IMR-90 (cell line): ENCODE measurements at places on chromosomes 4 and X. TPM values are rescaled to one million over a fixed set of nuclear protein-coding genes. Genes with fewer than 3 reads are reported as not detected.

SATL1 gene
- total RNA-seq: not detected in 2 replicates

BEX5 gene
- not detected in 2 replicates for total RNA-seq

TEX13D gene
- total RNA-seq: not detected in 2 replicates

ERAS gene
- not detected in 2 replicates for total RNA-seq

DCAF12L1 gene
- not detected in 2 replicates for total RNA-seq

FGG gene
- not detected in 2 replicates for total RNA-seq

MAGEA10 gene
- not detected in 2 replicates for total RNA-seq

DNA sequence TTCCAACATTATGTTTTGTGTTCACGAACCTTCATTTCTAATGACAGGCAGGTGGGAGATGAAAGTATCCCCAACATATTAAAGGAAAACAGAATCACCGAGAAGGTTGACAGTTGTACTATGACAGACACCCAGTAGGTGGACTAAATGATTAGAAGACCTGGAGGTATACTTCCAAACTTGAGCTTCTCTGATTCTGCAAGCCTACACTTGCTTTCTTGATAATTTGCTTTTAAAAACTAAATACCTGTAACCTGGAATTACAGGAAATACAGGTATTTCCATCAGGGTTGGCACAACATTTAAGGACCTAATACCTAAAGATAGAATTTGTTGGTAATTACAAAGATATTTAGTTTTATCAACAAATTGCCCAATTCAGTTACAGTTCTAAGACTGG lies 43.4 kb downstream of the C4orf51 start:
- no peaks in the 10 kb centered on the region for H3K27me3 ChIP-seq
- H3K27ac ChIP-seq: no peak overlapping the region
- no peak for DNase-seq
- no peak overlapping the region for H3K4me3 ChIP-seq

DNA sequence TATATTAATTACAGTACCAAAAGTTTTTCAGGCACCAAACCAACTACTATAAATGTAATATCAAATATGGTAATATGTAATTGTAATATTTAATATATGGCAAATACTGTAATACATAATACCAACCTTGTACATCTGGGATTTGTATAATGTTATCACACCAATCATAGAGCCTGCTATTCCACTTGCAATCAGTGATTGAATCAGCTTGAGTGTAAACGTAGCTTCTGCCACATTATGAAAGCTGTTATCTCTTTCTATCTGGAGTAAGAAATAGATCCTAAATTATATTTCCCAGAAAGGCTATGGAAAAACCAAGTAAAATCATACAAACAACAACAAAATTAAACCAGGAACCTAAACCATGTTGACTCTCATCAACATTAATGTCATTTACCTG lies 24.7 kb upstream of the NEUROG2 start:
- H3K27ac ChIP-seq: no peak overlapping the region
- H3K4me3 ChIP-seq: no peak overlapping the region
- no peaks in the 10 kb centered on the region for H3K27me3 ChIP-seq
- no peak for DNase-seq

- no peaks in the 10 kb centered on the region for H3K27me3 ChIP-seq
- H3K4me1 ChIP-seq: no peaks in the 10 kb centered on the region; the same call in 1 of the 2 replicates
- H3K4me3 ChIP-seq: no peak overlapping the region
- DNase-seq: no peak
These were observed 382.9 kb downstream of the INPP4B start for GRCh38 chr4:142463206-142463605.

DNA sequence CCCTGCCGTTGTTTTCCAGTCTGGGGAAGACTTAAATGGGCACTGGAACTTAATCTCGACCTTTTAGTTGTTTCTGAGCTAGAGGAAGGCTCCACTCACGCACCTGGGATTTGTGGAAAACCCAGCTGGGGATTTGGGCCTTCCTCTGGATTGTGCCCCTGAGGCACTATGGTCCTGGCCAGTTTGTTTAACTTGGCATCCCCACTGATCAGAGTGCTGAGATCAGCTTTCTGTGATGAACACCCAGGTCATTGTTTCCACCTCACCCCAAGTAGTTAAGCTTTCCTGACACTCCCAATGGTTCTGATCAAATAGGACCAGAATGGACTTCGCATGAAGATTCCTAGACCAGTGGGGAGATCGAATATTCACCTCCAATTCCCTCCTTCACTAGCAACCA lies 20.5 kb upstream of the NAP1L5 start:
- H3K4me3 ChIP-seq: no peak overlapping the region
- no peaks in the 10 kb centered on the region for H3K27me3 ChIP-seq
- no peaks in the 10 kb centered on the region for H3K4me1 ChIP-seq
- no peak for DNase-seq

DNA sequence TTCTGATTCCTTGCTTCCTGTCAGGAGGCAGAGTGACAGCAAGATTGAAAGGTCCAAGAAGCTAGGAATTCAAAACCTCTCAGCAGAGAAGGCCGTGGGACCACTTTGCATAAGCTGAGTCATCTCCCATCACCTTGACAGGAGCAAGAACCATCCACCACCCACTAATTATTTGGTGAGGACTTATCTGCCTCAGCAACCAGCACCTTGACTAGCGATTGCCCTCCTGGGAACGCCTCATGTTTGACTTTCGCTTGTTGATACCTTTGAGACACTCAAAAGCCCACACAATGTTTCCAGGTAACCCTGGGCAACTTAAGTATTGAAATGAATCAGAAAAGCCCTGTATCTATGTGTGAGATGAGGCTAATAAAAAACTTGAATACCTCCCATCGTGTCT lies 233.5 kb upstream of the GYPA start:
- H3K27ac ChIP-seq: no peak overlapping the region
- H3K36me3 ChIP-seq: no peaks in the 10 kb centered on the region
- H3K27me3 ChIP-seq: no peaks in the 10 kb centered on the region; the same call in 1 of the 2 replicates

DNA sequence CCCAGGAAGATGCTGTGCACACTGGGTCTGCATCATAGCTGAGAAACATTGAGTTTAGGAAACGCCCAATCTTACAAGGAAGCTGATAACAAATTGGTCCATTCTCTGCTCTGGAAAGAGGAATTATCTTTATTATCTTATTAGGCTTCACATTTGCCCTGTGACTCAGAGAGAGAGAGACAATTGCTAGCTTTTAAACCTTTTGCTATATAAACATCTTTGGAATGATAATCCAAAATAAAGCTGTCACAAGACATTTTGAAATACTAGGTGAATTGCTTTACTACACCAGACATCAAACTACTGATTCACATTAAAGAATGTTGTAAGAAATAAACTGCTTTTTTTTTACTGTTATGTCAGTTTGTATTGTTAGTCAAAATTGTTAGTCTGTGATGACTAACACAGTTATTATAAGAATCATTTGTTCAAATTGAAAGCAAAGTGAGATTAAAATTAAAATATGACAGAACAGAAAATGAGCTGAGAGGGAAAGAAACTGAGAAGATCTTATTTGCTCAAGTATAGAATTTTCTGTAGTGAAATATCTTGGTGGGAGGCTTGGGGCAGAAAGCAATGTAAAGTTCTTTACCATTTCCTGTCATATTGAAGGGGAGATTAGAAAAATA lies 765.4 kb upstream of the PCDH10 start:
- DNase-seq: no peak
- no peaks in the 10 kb centered on the region for H3K36me3 ChIP-seq
- H3K4me1 ChIP-seq: no peaks in the 10 kb centered on the region
- no peaks in the 10 kb centered on the region for H3K27me3 ChIP-seq
- H3K4me3 ChIP-seq: no peak overlapping the region
- H3K27ac ChIP-seq: no peak overlapping the region

GRCh38 chr4:79290376-79290775 lies 35.5 kb downstream of the NAA11 start:
- no peaks in the 10 kb centered on the region for H3K36me3 ChIP-seq
- H3K27me3 ChIP-seq: no peaks in the 10 kb centered on the region
- H3K4me1 ChIP-seq: no peaks in the 10 kb centered on the region
- no peak for DNase-seq
- no peak overlapping the region for H3K4me3 ChIP-seq
- no peak overlapping the region for H3K27ac ChIP-seq

GRCh38 chr4:42865572-42866189 lies 26.8 kb upstream of the GRXCR1 start:
- H3K4me1 ChIP-seq: no peaks in the 10 kb centered on the region
- no peaks in the 10 kb centered on the region for H3K36me3 ChIP-seq
- no peaks in the 10 kb centered on the region for H3K27me3 ChIP-seq
- no peak overlapping the region for H3K27ac ChIP-seq
- H3K4me3 ChIP-seq: no peak overlapping the region

DNA sequence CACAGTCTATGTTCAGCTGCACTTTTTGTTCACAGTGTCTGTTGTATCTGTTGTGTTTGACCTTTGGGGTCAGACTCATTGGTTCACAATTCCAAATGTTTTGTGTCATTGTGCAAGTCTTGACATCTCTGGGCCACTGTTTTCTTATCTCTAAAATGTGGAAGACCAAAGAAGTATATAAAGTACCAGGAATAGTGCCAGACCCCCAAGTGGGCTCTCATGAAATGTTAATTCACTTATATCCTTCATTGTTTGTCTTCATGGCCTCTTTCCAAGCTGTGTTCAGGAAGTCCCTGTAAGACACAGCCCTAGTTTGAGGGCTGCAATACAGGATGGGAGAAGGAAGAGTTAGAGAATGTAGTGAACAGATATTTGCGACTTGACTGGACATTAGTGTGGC lies 468.3 kb upstream of the BOD1L1 start:
- no peak overlapping the region for H3K4me3 ChIP-seq
- H3K27ac ChIP-seq: no peak overlapping the region
- H3K36me3 ChIP-seq: no peaks in the 10 kb centered on the region
- H3K27me3 ChIP-seq: no peaks in the 10 kb centered on the region
- no peak for DNase-seq

- no peaks in the 10 kb centered on the region for H3K36me3 ChIP-seq
- peaks cover 20% of the 10 kb centered on the region for H3K27me3 ChIP-seq
- peak; percentile 71 for DNase-seq
- no peak overlapping the region for H3K27ac ChIP-seq
These were observed 32.2 kb downstream of the RNF212 start for GRCh38 chr4:1080961-1081688.

GRCh38 chr4:172631832-172632231 lies 536.8 kb upstream of the GALNT7 start:
- H3K36me3 ChIP-seq: no peaks in the 10 kb centered on the region
- H3K4me1 ChIP-seq: no peaks in the 10 kb centered on the region
- DNase-seq: no peak
- no peaks in the 10 kb centered on the region for H3K27me3 ChIP-seq
- H3K4me3 ChIP-seq: no peak overlapping the region

DNA sequence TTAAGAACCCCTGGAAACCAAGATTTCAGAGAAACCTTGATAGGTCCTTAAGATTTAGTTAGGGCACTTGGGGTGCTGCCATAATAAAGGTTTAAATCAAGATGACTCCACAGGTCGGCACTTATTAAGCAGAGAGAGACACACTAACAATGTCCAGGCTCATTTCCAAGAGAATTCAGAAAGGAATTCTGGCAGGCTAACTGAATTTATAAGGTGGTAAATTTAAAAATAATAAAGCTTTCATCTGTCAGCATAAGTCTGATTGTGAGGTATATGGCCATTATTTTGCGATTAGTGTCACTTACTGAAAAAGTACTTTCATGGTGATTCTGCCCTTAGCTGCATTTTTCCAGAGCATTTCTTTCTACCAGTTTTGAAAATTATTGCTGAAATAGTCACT lies 472.7 kb downstream of the ARAP2 start:
- no peak overlapping the region for H3K27ac ChIP-seq
- no peaks in the 10 kb centered on the region for H3K27me3 ChIP-seq
- no peaks in the 10 kb centered on the region for H3K36me3 ChIP-seq
- no peak overlapping the region for H3K4me3 ChIP-seq

- H3K27me3 ChIP-seq: peaks cover 2% of the 10 kb centered on the region; the same call in 1 of the 2 replicates
- H3K36me3 ChIP-seq: no peaks in the 10 kb centered on the region
- no peak overlapping the region for H3K4me3 ChIP-seq
- no peak overlapping the region for H3K27ac ChIP-seq
These were observed 10.9 kb upstream of the PGM2 start for GRCh38 chr4:37815591-37815990.

GRCh38 chrX:65668377-65669310 lies 1.2 kb downstream of the MSN start:
- H3K27ac ChIP-seq: peak overlapping the region; percentile 99
- H3K4me1 ChIP-seq: no peaks in the 10 kb centered on the region; the same call in 1 of the 2 replicates
- no peaks in the 10 kb centered on the region for H3K27me3 ChIP-seq
- H3K4me3 ChIP-seq: peak overlapping the region; percentile 99

DNA sequence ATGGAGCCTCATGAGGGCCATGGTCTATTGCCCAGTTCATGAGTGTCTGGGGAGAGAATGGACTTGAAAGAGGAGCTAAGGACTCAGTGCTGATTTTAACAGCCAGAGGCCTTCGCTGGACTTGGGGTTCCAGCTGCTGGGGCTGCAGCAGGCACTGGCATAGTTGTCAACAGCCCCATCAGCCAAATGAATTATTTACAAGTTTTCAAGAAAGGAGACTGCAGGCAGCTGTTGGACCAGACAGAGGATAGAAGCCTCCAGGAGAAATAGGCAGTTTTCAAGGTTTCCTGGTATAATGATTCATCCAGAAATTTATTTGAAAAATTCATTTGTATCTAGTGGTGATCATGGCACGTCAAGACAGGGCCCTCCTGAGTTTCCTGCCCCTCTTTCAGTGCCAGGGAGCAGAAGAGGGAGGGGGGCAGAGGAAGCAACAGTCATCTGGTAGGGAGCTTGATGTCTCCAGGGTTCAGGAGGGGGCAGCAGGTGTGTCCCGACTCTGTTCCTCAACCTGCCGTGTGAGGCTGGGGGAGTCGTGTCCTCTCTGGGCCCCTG lies 63.1 kb upstream of the GPR78 start:
- no peaks in the 10 kb centered on the region for H3K36me3 ChIP-seq
- H3K4me3 ChIP-seq: no peak overlapping the region
- no peaks in the 10 kb centered on the region; the same call in 1 of the 2 replicates for H3K27me3 ChIP-seq
- H3K27ac ChIP-seq: no peak overlapping the region; the same call in 1 of the 2 replicates
- H3K4me1 ChIP-seq: peaks cover 12% of the 10 kb centered on the region

- peak; percentile 45 for DNase-seq
- H3K27me3 ChIP-seq: no peaks in the 10 kb centered on the region
- no peak overlapping the region for H3K27ac ChIP-seq
These were observed 61.6 kb downstream of the SAT1 start for GRCh38 chrX:23844502-23845138.

DNA sequence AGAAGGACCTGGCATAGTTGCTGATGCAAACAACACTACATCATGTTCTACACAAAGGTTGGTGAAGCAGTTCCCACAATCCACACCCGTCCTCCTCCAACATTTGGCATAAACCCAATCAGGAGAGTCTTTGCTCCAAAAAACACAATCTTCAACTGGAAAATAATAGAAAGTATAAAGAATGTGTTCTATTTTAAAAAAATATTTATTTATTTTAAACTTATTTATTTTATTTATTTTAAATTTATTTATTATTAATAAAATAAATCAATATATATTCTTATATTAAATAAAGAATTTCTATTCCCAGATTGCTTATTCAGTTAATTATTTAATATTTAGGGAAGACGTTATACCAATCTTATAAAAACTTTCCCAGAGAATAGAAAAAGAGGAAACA lies 1753.7 kb upstream of the AGA start:
- DNase-seq: no peak
- H3K27me3 ChIP-seq: no peaks in the 10 kb centered on the region
- no peak overlapping the region for H3K4me3 ChIP-seq
- H3K4me1 ChIP-seq: no peaks in the 10 kb centered on the region
- no peak overlapping the region for H3K27ac ChIP-seq
